ENCODE measurements at places on chromosomes 13 and 19. TPM values are rescaled to one million over a fixed set of nuclear protein-coding genes. Genes with fewer than 3 reads are reported as not detected.

DNA sequence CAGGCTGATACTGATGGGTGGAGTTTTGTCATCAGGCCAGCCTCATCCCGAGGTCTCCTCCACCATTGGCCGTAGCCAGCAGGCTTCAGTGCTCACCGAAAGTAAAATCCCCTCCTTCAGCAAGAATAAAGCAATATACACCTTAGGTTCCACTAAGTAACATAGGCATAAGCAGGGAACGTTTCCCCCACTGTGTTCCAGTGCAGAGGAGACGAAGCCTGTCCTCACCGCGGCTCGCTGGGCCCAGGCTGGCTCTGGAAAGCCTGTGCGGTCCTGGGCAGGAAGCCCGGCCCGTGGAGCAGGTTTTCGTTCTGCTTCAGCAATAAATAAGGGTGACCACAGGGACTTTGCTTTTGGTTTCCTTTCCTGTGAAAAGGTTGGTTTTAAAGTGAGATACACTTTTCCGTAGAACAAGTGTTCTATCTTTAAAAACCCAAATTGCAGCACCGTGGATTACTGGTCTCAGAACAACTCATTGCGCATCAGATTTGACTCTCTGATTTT lies 16.3 kb upstream of the TEX29 start:
- H3K27ac ChIP-seq: no peak overlapping the region
- H3K36me3 ChIP-seq: peaks cover 6% of the 10 kb centered on the region
- DNase-seq: no peak
- no peaks in the 10 kb centered on the region for H3K4me1 ChIP-seq

GRCh38 chr13:24275041-24275440 lies 34.3 kb upstream of the C1QTNF9 start:
- H3K27ac ChIP-seq: no peak overlapping the region
- DNase-seq: no peak
- no peaks in the 10 kb centered on the region for H3K36me3 ChIP-seq
- H3K4me3 ChIP-seq: no peak overlapping the region
- no peaks in the 10 kb centered on the region for H3K27me3 ChIP-seq
- peaks cover 22% of the 10 kb centered on the region for H3K4me1 ChIP-seq

GRCh38 chr19:3573858-3574637 lies 1.3 kb downstream of the HMG20B start:
- H3K36me3 ChIP-seq: no peaks in the 10 kb centered on the region
- peaks cover 6% of the 10 kb centered on the region for H3K4me1 ChIP-seq
- peak; percentile 82 for DNase-seq
- H3K27ac ChIP-seq: no peak overlapping the region

The TNFSF13B gene
- total RNA-seq: 11.6 TPM

DNA sequence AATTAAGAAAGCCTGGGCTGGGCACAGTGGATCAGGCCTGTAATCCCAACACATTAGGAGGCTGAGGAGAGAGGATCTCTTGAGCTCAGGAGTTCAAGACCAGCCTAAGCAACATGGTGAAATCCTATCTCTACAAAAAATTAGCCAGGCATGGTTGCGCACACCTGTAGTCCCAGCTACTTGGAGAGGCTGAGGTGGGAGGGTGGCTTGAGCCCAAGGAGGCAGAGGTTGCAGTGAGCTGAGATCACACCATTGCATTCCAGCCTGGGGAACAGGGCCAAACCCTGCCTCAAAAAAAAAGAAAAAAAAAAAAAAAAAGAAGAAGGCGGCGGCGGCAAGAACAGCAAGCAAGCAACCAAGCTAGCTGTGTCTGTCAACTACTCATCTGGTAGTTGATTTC lies 26.7 kb downstream of the TSC22D1 start:
- no peak overlapping the region for H3K27ac ChIP-seq
- DNase-seq: no peak
- no peak overlapping the region for H3K4me3 ChIP-seq
- H3K27me3 ChIP-seq: no peaks in the 10 kb centered on the region

DNA sequence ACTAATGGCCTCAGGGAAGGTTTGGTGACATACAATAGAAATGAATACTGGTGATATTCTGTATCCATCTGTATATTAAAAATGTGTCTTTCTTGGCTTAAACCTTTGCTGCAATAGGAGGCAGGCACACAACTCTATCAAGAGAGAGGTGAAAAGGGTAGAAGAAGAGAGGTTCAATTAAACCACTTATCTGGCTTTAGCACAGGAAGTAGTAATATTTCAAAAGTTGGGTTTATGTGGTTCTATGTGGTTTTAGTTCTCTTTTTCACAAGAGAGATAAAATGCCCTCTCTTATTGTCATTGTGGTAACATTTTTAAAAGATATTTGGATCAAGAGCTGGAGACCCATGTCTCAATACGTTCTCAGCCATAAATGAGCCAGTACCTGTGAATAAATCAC lies 146.2 kb upstream of the FNDC3A start:
- no peaks in the 10 kb centered on the region for H3K27me3 ChIP-seq
- no peak overlapping the region for H3K27ac ChIP-seq
- no peak for DNase-seq
- no peaks in the 10 kb centered on the region for H3K36me3 ChIP-seq
- no peak overlapping the region for H3K4me3 ChIP-seq
- H3K4me1 ChIP-seq: no peaks in the 10 kb centered on the region

The THSD8 gene
- total RNA-seq: 0.33 TPM

GRCh38 chr13:75587679-75588078 lies 38.1 kb downstream of the UCHL3 start:
- peaks cover 10% of the 10 kb centered on the region for H3K36me3 ChIP-seq
- no peaks in the 10 kb centered on the region for H3K4me1 ChIP-seq
- H3K27me3 ChIP-seq: no peaks in the 10 kb centered on the region
- H3K27ac ChIP-seq: no peak overlapping the region

- no peak for DNase-seq
- H3K4me1 ChIP-seq: peaks cover 22% of the 10 kb centered on the region
- no peaks in the 10 kb centered on the region for H3K36me3 ChIP-seq
- H3K4me3 ChIP-seq: no peak overlapping the region
- no peak overlapping the region for H3K27ac ChIP-seq
- H3K27me3 ChIP-seq: no peaks in the 10 kb centered on the region
These were observed 21.7 kb upstream of the LDLR start for GRCh38 chr19:11067356-11068113.
